ENCODE measurements at places on chromosomes 16 and 17.

DNA sequence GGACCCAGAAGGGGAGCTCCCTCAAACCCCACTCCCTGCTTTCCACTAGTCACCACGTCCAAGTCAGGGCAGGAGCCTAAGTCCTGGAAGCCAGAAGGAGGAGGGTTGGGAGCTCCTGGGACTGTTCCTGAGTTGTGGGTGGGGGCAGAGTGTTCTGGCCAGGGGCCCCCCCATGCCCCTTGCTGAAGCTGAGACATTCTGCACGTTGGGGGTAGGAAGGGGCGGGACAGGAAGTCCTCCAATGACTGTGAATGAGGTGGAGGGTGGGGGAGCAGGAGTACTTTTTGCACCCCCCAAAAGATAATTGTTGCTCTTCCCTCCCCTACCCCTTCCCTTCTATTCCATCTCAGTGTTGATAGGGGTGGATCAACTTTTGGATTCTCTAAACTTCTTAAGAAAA lies 21.4 kb upstream of the C17orf113 start:
- DNase-seq = no peak

DNA sequence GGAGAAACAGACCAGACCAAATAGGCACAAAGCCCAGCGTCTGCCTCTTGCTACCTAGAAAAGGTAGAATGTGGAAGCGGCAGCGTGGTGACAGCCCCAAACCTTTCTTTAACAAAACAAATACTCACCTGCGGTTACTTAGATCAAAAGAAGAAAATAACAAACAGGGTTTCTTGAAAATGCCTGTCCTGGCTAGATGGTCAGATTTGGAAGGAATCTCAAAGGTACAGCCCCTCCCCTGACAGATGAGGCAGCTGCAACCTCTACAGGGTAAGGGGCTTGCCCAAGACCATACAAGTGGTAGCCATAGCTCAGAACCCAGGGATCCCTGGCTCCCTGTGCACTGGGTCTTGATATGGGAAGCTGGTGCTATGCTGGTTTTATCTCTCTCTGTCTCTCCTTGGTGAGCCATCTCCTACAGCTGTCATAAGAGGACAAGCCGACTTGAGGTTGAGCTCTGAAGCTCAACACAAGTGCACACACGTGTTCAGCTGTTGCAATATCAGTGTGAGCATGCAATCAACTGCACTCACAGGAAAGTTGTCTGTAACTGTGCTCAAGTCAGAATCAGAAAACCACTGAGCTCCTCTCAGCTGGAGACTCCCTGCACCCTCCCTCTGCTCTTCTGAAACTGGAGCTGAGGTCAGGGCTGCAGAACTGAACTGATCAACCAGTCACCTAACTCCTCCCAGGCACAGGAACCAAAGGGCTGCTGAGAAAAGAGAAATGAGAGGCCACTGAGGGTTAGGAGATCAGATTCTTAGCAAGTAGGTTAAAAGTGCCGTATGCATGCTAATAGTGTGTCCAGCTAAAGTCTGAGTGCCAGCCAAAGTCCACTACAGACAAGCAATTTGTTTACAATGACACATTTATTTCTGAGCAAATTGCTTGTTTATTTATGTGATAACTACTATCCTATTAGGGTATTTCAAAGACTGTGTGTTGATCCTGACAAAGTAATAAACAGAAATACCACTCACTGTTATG lies 6.1 kb upstream of the RNF157 start:
- DNase-seq = no peak

DNA sequence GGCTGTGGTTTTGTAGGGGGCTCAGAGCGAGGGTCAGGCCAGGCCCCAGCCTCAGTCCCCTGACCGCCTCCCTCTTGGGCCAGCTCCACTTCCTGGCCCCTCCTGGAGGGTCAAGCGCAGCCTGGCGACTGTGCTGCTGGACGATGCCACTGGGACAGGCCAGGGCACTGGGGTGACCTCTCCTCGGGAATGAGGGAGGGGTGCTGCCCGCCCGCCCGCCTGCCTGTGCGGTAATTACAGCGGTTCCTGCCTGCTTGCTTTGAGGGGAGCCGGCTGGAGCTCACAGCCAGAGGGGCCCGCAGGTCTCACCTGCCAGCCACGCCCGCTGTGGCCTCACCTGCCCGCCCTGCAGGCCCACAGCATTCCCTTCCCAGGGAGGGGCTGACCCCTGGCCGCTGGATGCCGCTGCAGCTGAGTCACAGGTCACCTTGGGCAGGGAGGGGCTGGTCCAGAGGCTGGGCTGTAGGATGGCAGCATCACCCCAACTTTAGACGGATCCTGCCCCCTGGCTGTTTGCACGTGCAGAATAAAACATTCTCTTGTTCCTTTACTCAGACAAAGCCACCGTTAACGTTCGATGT lies 76.7 kb upstream of the CBX4 start:
- DNase-seq = peak; percentile 5

- no peak for DNase-seq
These were observed 242.4 kb upstream of the SALL1 start for GRCh38 chr16:51393381-51394005.

DNA sequence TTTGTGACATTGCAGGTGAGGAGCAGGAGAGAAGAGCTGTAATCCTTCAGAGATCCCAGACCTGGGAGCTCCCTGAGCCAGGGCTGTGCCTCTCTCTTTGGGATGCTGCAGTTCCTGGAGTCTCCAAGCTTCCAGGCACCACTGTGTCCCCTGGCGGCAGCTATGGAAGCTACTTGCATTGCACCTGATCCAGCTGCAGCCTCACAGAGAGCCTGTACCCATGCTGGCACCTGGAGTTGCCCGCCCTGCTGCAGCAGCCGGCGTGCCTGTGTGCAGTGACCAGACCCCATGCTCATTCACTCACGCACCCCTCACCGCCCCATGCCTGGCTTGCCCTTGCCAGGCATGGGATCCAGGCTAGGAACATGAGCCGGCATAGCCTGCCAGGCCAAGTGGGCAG lies 51.8 kb upstream of the MED9 start:
- no peak for DNase-seq

- DNase-seq = peak; percentile 22
These were observed 152.2 kb upstream of the NOG start for GRCh38 chr17:56441308-56441707.

GRCh38 chr17:18004345-18004744 lies 31.7 kb downstream of the DRC3 start:
- no peak for DNase-seq

- no peak for DNase-seq
These were observed 54.3 kb upstream of the SREBF1 start for GRCh38 chr17:17890773-17891759.

- no peak for DNase-seq
These were observed 13.4 kb downstream of the ITGAL start for GRCh38 chr16:30485818-30486436.

All from HS-5 (cell line).